ENCODE measurements at places on chromosomes 5 and 9. TPM values are rescaled to one million over a fixed set of nuclear protein-coding genes. Genes with fewer than 3 reads are reported as not detected.
A peak's percentile ranks its signal among the peaks of the same experiment; 100 is the strongest.

The PDE8B gene
- 13.5 TPM for total RNA-seq

The FGF1 gene
- total RNA-seq: 1.7 TPM

The SHISAL2B gene
- not detected for total RNA-seq

DNA sequence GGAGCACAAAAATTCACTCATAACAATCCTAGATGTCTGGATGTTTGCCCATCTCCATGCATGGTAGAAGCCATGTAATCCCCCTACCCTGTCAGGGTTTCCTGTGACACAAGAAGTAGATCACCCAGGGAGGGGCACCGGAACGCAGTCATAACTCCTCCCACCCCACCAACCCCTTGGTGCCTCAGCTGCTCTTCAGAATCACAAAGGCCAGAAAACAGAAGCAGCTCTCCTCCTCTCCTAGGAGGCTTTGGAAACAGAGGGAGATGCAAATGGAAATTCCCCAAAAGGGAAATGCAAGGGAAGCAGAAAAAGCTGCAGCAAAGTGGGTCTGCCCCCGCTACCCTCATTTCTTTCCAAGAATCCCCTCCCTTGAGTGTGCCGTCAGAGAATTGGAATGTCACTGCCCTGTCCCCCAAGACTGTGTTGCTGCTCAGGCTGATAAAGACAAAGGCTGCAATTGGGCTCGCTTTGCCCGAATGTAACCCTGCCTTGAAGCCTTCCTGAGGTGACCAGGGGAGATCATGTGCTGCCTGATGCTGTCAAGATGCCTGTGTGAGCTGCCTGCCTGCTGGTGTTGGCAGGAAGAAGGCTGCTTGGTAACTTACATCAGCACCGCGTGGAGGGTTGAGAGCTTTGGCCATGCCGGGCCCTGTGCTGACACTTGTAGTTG lies 65.5 kb upstream of the ABCA1 start:
- H3K27ac ChIP-seq: peak overlapping the region; percentile 93
- no peaks in the 10 kb centered on the region for H3K36me3 ChIP-seq
- H3K27me3 ChIP-seq: no peaks in the 10 kb centered on the region
- peak; percentile 83 for DNase-seq
- H3K4me1 ChIP-seq: peaks cover 8% of the 10 kb centered on the region

The KIF24 gene
- 1.2 TPM for total RNA-seq

DNA sequence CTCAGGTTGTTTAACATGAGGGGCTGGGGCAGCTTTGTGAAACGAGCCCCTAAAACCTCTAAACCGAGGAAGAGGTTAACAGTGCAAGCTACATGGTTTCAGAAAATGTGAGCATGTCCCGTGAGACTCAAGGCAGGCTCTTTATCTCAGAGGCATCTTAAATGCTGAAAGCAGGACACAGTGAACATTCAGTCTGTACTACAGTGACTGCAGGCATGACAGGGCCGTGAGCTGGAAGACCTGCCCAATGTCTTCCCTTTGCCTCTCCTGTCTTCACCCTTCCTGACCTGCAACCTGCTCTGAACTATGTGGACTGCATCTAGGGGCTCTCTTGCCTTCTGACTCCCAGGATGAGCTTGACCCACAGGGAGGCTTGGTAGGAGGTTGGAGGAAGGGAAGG lies 58.3 kb downstream of the PRLR start:
- H3K27me3 ChIP-seq: no peaks in the 10 kb centered on the region
- no peak overlapping the region for H3K27ac ChIP-seq
- no peaks in the 10 kb centered on the region for H3K4me1 ChIP-seq
- no peaks in the 10 kb centered on the region for H3K36me3 ChIP-seq

DNA sequence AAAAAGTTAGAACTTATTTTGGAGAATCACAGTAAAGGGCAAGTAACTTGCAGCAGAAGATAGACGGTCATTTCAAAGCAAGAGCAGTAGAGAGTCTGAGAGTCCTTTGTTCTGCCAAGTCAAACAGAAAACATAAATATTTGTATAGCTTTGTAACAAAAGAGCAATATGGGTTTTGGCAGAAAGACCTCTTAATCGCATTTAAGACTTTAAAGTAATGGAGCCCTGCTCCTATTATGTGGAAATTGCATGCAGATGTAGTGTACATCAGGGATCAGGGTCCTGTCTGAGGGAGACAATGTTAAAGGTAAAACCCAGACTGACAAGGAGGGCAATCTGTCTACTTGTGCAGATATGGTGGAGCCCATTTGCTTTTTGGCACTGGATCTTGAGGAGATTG lies 87.2 kb downstream of the PGM5 start:
- H3K27me3 ChIP-seq: no peaks in the 10 kb centered on the region
- H3K4me3 ChIP-seq: no peak overlapping the region
- no peaks in the 10 kb centered on the region for H3K36me3 ChIP-seq
- DNase-seq: no peak

The SLCO6A1 gene
- not detected for total RNA-seq

DNA sequence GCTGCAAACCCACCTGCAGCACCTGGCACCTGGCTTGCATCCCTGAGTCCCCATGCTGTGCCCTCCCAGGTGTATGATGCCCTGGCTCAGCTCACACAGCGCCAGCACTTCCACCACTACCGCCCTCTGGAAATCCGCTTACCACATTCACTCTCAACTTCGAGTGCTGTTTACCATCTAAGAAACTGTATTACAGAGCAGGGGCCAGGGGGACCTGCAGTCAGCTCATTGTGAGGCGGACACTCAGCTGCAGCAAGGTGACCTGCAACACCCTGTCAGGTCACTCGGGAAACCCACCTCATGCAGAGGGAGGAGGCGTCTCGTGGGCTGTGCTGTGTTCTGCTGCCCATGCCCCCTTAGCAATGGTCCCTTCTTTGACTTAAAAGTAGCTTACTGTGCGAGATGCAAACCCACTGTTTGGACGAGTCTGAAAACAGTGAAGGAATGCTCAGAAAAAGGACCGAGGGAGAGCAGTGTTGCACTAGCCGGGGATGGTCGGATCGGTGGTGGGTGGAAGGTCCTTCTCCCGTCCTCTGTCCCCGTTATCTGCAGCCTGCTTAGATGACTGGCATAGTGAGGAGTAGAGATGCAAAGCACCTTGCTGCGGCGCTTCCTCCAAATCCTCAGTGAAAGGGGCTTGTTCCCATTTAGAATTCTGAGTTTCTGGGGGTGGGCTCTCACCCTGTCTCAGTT lies 55.2 kb upstream of the CTSL start:
- no peak for DNase-seq
- H3K4me1 ChIP-seq: no peaks in the 10 kb centered on the region
- H3K4me3 ChIP-seq: no peak overlapping the region
- H3K36me3 ChIP-seq: no peaks in the 10 kb centered on the region

GRCh38 chr5:169970339-169970738 lies 10.0 kb downstream of the INSYN2B start:
- H3K4me3 ChIP-seq: no peak overlapping the region
- no peaks in the 10 kb centered on the region for H3K4me1 ChIP-seq
- no peaks in the 10 kb centered on the region for H3K36me3 ChIP-seq
- no peak overlapping the region for H3K27ac ChIP-seq

DNA sequence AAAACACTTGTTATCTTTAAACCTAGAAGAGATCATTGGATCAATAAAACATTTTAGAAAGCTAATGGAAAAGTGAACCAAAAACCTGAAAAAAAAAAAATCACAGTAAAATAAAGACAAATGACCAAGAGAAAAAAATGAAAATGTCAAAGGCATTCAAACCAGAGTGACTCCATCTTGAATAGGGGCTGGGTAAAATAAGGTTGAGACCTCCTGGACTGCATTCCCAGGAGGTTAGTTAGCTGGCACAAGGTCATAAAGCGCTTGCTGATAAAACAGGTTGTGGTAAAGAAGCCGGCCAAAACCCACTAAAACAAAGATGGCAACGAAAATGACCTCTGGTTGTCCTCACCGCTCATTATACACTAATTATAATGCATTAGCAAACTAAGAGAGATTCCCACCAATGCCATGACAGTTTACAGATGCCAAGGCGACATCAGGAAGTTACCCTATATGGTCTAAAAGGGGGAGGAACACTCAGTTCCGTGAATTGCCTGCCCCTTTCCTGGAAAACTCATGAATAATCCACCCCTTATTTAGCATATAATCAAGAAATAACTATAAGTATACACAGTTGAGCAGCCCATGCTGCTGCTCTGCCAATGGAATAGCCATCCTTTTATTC lies 116.7 kb upstream of the NEK6 start:
- no peaks in the 10 kb centered on the region for H3K36me3 ChIP-seq
- no peaks in the 10 kb centered on the region for H3K27me3 ChIP-seq
- H3K4me3 ChIP-seq: no peak overlapping the region
- H3K4me1 ChIP-seq: no peaks in the 10 kb centered on the region
- H3K27ac ChIP-seq: no peak overlapping the region
- no peak for DNase-seq

The ELAVL2 gene
- not detected for total RNA-seq

DNA sequence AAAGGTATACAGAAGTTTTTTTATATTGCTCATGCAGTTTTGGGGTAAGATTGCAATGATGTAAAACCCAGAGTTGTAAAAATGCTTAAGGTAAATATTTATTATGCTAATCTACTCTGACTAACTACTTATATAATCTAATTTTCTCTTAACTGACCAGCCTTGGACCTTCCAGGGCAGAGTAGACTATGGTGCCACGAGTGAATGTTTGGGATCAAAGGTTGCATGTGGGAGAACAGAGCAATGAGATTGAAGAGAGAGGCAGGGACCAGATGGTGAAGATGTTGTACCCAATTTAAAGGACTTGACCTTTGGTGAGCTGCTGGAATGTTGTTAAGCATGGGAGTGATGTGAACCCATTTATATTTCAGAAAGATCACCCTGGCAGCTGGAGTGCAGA lies 34.8 kb upstream of the PANK3 start:
- no peak for DNase-seq
- no peak overlapping the region for H3K27ac ChIP-seq
- H3K36me3 ChIP-seq: no peaks in the 10 kb centered on the region
- no peaks in the 10 kb centered on the region for H3K27me3 ChIP-seq

The ANKRD20A1 gene
- not detected for total RNA-seq

- no peak for DNase-seq
- H3K27me3 ChIP-seq: no peaks in the 10 kb centered on the region
- no peak overlapping the region for H3K27ac ChIP-seq
- H3K4me3 ChIP-seq: no peak overlapping the region
- no peaks in the 10 kb centered on the region for H3K36me3 ChIP-seq
Observed at GRCh38 chr9:15390201-15390600, 32.5 kb upstream of the SNAPC3 start.

DNA sequence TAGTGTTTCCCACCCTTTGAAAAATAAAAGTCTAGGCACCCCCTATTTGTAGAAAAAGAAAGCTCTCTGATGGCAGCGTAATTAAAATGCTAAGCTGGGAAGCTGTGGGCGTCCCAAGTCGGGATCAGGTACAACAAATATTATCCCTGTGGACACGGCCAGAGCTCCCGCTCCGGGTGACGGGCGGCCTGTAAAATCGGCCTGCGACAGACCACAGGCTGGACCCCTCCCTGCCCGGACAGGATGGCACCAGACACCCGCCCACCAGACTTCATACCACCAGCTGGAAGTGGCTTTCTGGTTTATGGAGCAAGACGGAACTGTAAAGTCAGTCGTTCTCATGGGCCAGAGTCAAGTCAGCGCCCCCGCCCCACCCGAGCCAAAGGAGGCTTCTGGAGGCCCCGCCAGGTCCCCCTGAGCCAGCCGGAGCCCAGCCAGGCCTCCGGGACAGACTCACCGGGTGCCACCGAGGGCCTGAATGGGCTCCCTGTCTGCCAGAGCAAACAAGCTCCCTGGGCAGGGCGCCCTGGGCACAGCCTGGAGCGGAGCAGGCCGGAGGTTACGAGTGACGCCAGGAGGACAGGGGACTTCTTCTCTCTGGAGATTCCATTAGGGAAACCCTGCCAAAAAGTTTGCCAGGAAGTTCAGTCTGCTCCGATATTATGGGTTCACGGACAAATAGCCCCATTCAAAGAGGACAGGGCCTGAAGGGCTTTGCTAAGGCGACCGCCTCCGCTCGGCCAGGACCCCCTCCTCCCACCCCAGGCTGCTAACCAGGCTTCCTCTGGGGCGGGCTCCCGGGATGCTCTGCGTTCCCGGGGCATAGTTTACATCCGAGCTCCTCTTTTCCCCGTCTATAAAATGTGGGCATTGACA lies 173.7 kb downstream of the ERCC6L2 start:
- no peaks in the 10 kb centered on the region for H3K27me3 ChIP-seq
- H3K4me1 ChIP-seq: no peaks in the 10 kb centered on the region
- no peak overlapping the region for H3K4me3 ChIP-seq
- no peak overlapping the region for H3K27ac ChIP-seq
- no peaks in the 10 kb centered on the region for H3K36me3 ChIP-seq
- DNase-seq: no peak

DNA sequence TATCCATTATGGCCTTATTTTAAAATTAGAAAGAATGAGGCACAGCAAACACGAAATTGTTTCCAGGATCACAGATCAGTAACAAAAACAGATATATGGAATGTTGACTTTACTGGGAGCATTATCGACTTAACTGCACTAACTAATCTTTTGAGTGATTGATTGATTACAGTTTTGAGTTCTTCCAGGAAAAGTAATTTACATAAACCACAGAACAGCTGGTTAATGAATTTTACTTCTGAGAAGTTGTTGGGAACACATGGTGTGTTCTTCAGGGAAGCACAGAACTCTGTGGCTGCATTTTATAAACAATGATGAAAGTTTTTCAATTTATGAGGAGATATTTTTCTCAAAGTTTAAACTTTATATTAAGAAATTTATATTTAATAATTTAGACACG lies 802.4 kb upstream of the ACO1 start:
- H3K27me3 ChIP-seq: no peaks in the 10 kb centered on the region
- no peaks in the 10 kb centered on the region for H3K36me3 ChIP-seq
- no peak overlapping the region for H3K4me3 ChIP-seq
- H3K27ac ChIP-seq: no peak overlapping the region
- no peak for DNase-seq

GRCh38 chr5:6772886-6773285 lies 59.7 kb downstream of the TENT4A start:
- H3K4me3 ChIP-seq: no peak overlapping the region
- no peak for DNase-seq
- H3K27ac ChIP-seq: no peak overlapping the region
- H3K4me1 ChIP-seq: no peaks in the 10 kb centered on the region
- no peaks in the 10 kb centered on the region for H3K27me3 ChIP-seq
- H3K36me3 ChIP-seq: no peaks in the 10 kb centered on the region

GRCh38 chr5:142197098-142197497 lies 88.5 kb downstream of the NDFIP1 start:
- no peaks in the 10 kb centered on the region for H3K27me3 ChIP-seq
- H3K4me3 ChIP-seq: no peak overlapping the region

DNA sequence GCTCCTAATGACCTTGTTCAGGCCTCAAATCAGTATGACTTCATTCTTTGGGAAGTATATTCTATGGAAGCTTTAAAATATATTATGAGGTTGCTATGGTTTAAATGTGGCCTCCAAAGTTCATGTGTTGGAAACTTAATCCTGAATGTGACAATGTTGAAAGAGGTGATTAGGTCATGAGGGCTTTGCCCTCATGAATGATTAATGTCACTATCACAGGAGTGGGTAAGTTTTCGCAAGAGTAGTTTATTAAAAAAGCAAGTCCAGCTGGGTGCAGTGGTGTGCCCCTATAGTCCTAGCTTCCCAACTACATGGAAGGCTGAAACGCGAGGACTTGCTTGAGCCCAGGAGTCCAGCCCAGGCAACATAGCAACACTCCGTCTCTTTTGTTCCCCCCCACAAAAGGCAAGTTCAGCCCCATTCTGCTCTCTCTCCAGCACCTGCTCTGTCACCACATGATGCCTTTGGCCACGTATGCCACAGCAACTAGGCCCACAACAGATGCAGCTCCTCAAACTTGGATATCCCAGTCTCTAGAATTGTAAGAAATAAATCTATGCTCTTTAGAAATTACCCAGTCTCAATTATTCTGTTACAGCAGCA lies 105.3 kb downstream of the SIL1 start:
- H3K27ac ChIP-seq: no peak overlapping the region
- DNase-seq: no peak
- H3K4me1 ChIP-seq: no peaks in the 10 kb centered on the region
- no peaks in the 10 kb centered on the region for H3K36me3 ChIP-seq
- no peak overlapping the region for H3K4me3 ChIP-seq

The NEURL1B gene
- total RNA-seq: 58.2 TPM

The NUTM2G gene
- total RNA-seq: not detected
